Fibroblast of mammary gland (primary cell): ENCODE measurements at places on chromosomes 5 and 9.

DNA sequence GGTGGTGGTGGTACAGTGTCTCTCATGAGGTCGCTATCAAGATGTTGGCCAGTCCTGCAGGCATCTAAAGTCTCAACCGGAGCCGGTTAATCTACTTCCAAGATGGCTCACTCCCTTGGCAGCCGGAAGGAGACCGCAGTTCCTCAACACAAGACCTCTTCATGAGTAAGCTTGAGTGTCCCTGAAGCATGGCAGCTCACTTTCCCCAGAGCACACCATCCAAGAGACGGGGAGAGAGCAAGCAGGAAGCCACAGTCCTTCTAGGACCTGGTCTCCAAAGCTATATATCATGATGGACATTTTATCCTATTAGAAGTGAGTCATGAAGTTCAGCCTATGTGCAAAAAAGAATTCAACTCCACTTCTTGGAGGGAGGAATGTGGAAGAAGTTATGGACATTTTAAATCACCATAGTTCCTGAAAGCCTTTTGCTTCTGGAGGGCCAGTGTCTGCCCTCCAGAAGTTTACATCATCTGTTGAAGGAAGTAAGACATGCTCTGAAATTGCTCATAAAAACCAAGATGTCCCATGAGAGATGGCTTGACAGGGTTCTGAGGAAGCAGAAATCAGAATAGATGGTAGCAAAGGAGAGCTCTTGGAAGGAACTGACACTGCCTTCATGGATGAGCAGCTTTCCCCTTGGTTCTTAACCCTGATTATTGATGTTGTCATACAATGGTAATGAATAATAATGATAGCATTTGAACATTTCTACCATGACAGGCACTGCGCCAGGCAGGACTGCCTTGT is 21.3 kb downstream of the GALNT10 start:
- peak; percentile 75 for DNase-seq

GRCh38 chr5:144438237-144438636 is 267.6 kb downstream of the KCTD16 start:
- DNase-seq: no peak

DNA sequence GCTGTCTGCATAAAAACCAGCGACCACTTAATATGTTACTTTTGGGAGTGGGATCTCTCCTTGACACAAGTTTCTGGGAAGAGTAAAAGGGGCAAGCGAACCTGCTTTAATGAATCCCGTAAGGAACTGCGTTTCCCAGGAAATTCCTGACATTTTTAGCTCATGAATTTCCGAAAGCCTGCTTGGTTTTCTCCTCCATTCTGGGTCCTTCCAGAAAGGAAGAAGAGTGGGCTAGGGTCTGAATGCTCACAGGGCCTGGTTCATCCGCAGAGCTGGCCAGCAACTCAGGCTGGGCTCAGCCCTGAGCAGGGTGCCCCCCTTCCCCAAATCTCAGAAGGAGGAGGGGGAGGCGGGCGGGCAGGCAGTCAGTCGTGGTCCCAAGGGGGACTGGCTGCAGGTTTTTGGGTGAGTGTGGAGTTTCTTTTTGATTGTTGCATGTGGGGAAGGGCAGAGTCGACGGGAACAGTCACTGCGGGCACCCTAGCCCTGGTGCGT is 1.2 kb upstream of the PURA start:
- no peak for DNase-seq

GRCh38 chr5:139645430-139645871 is 2.7 kb upstream of the CXXC5 start:
- no peak for DNase-seq

- DNase-seq: no peak
These were observed 365.9 kb downstream of the NFIB start for GRCh38 chr9:13948037-13948436.

GRCh38 chr5:73655521-73656160 is 29.6 kb downstream of the ARHGEF28 start:
- no peak for DNase-seq

GRCh38 chr5:157485340-157485739 is 25.3 kb downstream of the NIPAL4 start:
- no peak for DNase-seq

- DNase-seq: no peak
These were observed 47.7 kb downstream of the HMCN2 start for GRCh38 chr9:130313103-130313858.

- no peak for DNase-seq
These were observed 411.7 kb upstream of the ITGA1 start for GRCh38 chr5:52375969-52376368.

DNA sequence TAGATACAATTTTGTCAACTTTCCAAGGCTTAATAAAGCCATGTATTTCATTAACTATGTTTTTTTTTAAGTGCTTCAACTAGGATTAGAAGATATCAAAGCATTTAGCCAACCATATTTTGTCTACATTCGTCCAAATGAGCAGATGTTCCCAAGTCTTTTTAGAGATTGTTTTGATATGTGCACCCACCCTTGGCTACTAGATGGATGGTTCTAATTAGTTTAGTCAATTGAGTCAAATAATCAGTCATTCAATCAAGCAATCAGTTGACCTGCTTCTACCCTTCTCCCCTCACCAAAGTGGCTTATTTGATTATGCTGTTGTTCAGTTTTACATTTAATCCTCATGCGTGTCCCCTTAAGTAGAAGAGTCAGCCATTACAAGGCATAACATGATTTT is 319.5 kb upstream of the TNC start:
- no peak for DNase-seq
